ENCODE measurements at places on chromosomes 2 and 18.

DNA sequence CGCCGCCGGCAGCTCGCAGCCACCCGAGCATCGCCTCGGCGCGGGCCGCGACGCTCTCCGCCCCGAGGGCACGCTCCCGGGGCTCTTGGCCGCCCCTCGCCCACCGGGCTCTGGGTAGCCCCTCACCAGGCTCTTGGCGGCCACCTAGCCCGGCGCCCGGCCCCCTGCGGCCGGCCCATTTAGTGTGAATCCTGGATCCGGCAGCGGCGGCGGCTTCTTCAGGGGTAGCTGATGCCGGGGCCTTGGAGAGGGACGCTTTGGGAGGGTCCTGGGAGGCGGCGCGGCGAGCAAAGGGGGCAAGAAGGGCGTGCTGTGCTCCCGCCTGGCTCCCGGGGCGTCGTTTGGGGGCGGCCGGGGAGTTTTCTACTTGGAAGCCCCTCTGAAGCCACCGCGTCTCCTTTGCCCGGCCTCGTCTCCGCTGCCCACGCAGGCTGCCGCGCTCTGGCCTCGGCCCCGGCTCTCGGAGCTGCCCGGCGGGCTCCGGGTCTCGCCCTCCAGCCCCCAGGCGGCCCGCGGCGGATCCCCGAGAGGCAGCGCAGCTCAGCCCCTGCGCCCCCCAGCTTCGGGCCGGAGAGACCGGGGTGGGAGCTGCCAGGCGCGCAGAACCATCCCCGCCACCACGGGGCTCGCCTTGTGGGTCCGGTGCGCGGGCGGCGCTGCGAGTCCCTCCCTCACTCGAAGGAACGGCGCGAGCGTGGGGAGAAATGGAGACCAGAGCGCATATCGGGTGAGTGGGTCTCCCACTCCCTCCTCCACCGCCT is 509 bp downstream of the PIEZO2 start:
- DNase-seq: no peak

DNA sequence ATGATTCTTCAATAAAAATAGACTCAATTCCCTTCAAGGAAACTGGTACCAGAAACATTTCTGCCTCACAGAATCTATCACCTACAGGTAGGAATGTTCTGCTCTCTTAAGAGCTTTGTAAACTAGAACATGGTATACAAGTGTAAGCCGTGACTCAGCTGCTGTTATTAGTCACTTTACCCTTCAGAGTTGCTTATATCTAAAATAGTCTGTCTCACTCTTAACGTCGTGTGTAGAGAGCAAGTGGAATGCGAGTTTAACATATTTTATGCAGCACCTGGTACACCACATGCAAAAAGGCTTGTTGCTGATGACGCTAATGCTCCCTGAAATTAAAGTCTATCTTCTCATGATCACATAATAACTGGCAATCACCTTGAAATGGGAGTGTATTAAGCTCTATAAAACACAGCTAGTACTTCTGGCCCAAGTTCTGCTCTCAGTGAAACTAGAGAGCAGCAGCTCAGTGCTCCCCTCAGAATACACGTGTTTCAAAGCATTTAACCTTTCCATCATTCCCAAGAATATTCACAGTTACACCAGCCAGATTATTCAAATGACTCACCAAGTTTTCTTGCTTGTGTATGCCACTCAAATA is 420.0 kb downstream of the ZEB2 start:
- DNase-seq: no peak

DNA sequence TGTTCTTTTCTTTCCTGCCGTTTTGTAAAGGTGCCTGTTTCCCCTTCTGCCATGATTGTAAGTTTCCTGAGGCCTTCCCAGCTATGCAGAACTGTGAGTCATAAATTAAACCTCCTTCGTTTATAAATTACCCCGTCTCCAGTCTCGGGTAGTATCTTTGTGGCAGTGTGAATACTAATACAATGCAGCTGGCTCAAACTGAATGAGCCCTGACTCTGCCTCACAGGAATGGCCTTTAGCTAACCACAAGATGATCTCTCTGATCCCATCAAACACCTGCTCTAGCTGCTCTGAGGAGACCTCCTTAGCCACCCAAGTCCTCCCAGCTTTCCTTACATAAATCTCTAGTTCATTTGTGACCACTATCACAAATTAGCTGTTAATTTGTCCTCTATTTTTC is 41.5 kb upstream of the CAB39 start:
- no peak for DNase-seq

DNA sequence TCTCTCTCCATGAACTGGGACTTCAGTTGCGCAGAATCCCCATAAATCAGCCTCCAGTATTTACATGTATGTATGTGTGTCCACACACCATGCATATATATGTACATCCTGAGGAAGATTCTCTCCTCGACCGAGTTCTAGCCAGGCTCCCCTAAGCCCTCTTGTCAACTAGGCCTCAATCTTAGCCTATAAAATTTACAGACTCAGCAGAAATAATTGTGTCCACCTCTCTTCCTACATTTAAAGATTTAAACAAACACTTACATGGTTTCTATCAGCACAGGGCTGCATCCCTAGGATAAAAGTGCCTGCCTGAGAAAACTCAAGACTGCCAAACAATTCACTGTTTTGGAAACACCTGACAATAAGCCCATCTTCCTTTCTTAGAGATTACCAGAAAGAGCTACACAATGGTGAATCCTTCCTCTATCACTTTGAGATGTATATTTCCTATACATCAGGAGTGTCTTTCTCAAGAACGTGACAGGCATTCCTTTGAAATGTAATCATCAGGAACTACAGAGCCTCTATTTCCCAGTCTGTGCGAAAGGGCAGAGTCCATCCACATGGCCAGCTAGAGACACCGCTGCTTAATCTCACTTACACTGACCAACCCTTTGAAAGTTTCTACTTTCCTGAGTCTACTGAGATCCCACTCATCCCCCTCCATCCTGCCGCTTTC is 39.5 kb downstream of the ZNF519 start:
- no peak for DNase-seq

GRCh38 chr2:218924757-218925156 is 34.7 kb upstream of the CDK5R2 start:
- DNase-seq: no peak

- DNase-seq: no peak
Observed at GRCh38 chr2:7773362-7774360, 856.4 kb downstream of the RNF144A start.

- DNase-seq: no peak
Observed at GRCh38 chr2:226720948-226721347, 78.7 kb downstream of the IRS1 start.

- DNase-seq: no peak
Observed at GRCh38 chr2:190722061-190722759, 73.3 kb downstream of the NAB1 start.

DNA sequence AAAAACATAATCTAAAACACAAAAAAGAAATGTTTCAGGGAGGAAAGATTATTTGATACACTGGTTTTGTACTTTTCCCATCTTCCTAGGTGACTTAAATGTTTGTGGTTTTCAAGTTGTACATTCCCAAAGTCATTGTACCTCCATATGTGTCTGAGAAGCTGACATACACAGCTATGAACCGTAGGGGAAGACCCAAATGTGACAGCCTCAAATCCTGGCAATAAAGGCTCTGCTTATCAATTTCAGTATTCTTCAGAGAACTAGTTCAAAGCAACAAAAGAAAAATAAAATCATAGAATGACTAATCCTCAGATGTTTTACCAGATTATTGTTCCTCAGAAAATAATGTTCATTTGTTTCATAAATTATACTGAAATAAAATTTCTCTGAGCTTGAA is 2.5 kb downstream of the DYNC2LI1 start:
- no peak for DNase-seq

DNA sequence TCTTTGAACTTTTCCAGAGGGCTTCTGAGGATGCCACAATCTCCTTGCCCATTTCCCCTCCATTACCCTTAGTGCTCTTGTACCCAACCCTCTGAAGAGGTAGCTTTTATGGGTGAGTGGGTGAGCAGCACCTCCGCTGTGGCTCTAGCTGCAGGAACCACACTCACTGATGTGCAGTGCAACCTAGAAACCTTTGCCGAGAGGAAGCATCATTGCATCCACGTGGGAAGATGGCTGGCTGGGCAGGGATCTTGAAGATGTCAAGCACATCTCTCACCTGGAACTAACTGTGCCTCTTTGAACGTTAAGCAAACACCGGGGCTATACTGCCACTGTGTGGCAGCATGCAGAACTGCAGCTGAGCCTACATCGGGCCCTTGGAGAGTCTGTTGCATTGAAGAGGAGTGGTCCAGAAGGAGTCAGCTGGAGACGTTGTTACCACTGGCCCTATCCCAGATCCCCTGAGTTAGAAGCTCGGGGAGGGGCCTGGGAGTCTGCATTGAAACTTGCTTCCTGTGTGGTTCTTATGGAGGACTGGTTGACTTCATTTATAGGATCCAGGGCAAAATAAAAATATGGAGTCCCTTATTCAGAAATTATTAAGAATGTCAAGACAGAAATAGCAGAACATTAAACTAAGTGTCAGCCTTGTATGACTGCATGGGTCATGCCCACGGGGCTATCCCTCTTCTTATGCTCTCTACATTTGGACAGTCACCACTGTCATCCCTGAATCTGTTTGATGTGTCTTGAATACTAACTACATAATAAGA is 28.7 kb downstream of the IGFBP5 start:
- DNase-seq: peak; percentile 66

DNA sequence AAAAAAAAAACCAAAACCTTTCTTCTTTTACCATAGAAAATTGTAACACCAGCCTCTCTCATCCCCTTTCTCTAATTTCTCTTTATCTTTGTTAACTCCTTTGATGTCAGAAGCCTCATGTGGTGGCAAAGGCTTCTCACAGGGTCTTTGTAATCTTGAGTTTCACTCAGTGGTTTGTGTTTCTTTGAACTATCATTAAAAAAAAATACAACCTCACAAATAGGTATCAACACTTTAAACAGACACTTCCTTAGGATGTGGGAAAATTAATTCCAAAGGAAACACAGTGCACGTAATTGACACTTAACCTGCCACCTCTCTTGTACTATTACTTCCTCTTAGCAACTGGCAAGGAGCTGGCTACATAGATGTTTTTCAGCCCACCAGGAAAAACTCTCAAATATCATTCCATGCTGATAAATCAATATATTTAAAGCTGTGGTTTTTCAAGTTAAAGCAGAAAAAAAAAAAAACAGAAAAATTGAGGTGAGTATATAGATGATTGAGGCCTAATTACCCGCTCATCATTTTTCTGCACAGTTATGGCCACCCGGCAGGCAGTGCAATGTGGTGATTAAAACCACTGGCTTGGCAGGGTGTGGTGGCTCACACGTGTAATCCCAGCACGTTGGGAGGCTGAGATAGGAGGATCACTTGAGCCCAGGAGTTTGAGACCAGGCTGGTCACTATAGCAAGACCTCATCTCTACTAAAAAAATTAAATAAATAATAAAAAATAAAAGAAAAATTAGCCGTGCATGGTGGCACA is 193.5 kb downstream of the MYO3B start:
- peak; percentile 57 for DNase-seq

- peak; percentile 35 for DNase-seq
Observed at GRCh38 chr2:136212426-136213378, 94.8 kb upstream of the CXCR4 start.

GRCh38 chr2:178012639-178013038 is 59.9 kb downstream of the PDE11A start:
- no peak for DNase-seq

DNA sequence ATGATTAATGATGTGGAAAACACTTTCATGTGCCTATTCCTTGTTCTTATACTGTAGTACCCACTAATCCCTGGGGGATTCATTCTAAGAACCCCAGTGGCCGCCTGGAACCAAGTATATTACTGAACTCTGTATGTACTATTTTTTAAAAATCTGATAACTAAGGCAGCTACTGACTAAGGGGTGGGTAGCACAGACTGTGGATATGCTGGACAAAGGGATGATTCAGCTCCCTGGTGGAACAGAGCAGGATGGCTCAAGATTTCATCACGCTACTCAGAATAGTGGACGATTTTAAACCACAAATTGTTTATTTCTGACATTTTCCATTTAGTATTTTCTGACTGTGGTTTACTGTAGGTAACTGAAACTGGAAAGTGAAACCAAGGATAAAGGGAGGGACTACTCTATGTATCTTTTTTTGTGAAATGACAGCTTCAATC is 41.8 kb upstream of the CDC42EP3 start:
- DNase-seq: no peak
